Progenitor cell of endocrine pancreas (in vitro differentiated cells): ENCODE measurements at places on chromosomes 6 and 20.

DNA sequence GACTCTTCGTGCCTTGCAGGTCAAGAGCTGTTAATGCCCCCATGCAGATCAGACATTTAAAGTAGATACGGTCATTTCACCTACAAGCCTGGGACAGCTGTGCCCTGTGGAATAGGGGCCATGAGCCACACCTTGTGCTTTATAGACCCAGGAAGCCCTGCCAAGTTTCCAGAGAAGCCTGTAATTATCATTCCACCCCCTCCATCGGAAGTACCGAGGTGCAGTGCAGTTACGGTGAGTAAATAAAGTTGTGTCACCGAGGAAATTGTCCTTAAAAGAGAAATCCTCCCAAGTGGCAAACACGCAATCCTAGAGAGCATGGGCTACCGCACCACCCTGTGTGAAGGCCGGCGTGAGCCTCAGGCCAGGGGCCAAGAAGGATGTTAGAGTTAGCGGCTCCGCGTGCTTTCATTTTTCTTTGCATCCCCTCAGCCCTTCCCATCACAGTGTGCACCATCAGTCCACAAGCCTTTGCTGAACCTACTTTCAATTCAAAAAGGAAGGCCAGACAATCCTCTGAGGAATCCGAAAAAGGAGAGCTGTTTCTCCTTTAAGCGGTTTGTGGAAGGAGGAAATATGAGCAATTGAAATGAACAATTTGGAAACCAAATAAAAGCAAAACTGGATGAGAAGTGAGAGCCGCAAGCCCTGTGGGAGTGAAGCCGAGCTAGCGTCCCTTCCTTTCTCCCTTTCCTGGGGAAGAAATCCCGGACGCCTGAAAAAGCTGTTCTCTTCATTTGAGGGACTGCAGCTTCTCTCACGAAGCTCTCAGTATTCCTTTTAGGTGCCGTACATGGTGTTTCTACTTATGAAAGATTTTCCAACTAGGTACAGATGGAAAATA, 183.3 kb upstream of the PDE10A start:
- no peak for DNase-seq

DNA sequence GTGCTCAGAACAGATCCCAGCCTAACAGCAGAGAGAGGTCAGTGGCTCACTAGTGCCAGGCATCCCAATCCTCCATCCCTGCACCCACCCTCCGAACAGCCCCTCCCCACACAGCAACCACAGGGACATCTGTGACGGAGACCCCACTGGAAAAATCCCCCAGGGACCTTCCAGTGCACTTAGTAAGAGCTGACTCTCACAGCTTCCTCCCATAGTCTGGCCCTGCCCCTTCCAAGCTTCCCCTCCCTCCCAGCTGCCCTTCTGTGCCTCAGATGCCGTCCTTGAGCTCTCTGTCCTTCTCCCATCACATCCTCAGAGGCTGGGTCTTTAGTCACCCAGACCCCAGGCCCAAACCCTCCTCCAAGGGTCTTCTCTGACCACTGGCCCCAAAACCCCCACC, 9.7 kb upstream of the THBS2 start:
- no peak for DNase-seq

GRCh38 chr20:4434681-4435080, 287.0 kb upstream of the PRND start:
- DNase-seq = no peak

GRCh38 chr6:18390476-18390875, 3.3 kb downstream of the RNF144B start:
- DNase-seq = no peak

DNA sequence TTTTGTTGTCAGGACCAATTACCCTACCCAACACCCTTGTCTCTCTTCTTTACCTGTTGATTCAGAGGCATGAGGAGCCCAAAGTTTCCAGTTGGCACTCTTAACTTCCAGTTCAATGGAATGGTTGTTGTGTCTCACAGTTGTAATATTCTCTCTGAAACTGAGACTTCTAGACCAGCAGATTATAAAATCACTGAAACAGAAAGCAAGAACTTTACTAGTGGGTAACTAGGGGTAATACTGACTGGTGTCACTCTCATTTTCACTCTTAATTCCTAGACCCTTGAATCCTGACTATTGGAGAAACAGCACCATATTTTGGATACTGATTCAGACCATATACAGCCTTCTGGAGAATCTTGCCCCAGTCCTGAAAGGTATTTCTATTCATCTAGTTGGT, 140.2 kb upstream of the MMS22L start:
- no peak for DNase-seq

GRCh38 chr6:159915397-159915796, 24.6 kb downstream of the MAS1 start:
- DNase-seq = no peak

DNA sequence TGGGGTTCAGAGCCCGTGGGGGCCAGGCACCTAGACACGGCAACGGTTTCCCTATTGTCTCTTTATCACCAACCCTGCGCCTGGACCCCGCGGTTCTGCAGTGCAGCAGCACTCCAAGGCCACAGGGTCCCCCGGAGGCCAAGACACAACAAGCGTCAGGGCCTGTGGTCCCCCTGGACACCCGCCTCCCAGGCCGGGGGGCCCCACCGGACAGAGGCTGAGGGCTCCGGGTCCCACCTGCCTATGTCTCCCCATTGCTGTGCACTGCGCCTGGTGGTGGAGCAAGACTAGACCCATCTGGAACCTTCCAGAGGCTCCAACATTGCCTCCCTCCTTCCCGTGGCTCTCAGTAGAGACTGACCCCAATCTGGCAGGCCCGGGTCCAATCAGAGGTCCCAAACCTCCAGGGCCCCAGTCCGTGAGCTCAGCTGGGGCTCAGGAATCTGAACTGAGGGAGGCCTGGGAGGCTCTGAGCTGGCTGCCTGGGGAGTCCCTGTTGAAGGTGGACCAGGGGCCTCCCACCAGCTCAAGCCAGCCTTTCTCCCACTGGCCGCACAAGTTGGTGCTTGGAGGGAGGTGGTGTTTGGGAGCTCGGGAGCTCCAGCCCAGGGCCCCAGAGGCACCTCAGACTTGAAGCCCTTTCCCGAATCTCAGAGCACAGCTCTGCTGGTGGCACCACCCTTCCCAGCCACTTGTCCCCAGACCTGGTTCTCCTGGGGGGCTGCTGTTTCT, 8.8 kb downstream of the GATA5 start:
- no peak for DNase-seq

DNA sequence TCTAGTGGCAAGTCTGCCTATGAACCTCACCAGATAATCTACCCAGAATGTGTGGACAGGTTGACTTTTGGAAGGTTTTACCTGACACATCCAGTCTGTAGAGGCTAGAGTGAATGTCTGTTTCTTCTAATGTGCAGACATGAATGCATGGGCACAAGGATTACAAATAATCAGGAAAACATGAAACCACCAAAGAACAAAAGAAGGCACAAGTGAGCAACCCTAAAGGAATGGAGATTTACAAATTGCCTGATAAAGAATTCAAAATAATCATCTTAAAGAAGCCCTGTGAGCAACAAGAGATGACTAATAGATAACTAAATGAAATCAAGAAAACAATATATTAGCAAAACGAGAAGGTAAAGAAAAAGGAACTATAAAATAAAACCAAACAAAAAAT, 876.1 kb upstream of the ADGRB3 start:
- DNase-seq = no peak

GRCh38 chr20:46838011-46838410, 56.6 kb upstream of the EYA2 start:
- DNase-seq = no peak

GRCh38 chr20:15091421-15092037, 754.1 kb upstream of the FLRT3 start:
- no peak for DNase-seq

- no peak for DNase-seq
These were observed 125.1 kb upstream of the COL21A1 start for GRCh38 chr6:56372406-56372995.

DNA sequence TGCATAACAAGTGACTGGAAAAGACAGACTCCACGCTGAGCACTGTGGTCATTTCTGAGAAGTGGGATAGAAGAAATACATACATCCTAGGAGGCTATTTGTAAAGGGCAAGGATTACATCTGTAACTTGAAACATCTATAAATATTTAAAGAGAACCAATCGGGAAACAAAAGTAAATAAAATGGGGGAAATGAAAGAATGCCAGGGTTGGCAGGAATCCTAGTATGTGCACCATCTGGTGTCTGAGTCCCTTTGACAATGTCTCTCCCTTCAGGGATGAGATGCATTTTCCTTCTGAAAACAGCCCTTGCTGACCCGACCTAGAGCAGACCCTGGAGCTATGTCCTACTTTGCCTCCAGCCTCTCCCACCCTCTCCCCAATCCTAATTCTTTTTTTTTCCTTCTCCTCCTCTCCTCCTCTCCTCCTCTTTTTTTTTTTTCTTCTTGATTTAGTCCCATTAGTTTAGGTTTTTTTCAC, 53.2 kb downstream of the VSTM2L start:
- no peak for DNase-seq

DNA sequence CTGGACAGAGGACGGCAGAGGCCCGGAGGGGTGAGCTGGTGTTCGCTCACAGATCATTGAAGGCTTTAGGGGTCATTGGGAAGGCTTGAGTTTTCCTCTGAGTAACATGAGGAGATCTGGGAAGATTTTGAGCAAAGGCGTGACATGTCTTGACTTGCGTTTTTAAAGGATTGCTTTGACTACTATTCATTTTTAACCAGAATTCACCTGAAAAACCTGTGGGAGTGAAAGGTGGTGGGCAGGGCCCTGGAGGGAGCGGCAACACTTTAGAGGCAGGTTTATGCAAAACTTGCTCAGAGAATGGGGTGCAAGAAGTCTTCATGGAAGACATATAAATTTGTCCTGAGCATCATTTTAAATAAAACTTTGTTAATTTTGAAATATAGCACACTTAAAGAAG, 72.2 kb upstream of the EEF1E1 start:
- DNase-seq = no peak

DNA sequence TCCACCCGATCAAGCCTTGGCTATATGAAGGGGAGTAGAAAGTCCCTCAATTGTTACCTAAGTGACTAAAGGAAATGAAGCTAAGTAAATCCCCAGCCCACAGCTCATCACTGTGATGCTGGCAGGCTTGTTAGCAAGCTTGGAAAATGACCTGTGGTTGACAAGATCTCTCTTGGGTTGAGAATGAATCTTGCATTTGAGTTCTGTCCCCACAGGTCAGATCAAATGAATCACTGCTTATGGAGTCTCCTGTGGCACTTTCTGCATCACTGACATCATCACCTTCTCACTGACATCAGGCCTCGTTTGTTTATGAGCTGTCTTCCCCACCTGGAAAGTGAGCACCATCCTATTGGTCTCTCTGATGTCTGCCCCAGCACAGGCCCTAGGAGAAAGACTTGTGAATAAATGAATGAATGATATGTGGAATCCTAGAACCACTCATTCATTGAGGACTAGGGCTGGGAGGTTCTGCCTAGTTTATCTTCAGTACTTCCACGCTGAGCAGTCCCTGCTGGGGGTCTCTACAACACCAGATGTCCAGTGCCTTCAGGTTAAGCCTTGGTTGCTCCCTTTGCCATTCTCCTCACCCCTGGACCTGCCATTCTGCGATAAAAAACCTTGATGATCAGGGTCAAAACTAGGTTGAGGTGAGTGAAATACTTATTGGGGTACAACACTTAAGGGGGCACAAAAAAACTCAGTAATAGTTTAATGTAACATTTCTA, 318.4 kb upstream of the MOCS1 start:
- DNase-seq = no peak

DNA sequence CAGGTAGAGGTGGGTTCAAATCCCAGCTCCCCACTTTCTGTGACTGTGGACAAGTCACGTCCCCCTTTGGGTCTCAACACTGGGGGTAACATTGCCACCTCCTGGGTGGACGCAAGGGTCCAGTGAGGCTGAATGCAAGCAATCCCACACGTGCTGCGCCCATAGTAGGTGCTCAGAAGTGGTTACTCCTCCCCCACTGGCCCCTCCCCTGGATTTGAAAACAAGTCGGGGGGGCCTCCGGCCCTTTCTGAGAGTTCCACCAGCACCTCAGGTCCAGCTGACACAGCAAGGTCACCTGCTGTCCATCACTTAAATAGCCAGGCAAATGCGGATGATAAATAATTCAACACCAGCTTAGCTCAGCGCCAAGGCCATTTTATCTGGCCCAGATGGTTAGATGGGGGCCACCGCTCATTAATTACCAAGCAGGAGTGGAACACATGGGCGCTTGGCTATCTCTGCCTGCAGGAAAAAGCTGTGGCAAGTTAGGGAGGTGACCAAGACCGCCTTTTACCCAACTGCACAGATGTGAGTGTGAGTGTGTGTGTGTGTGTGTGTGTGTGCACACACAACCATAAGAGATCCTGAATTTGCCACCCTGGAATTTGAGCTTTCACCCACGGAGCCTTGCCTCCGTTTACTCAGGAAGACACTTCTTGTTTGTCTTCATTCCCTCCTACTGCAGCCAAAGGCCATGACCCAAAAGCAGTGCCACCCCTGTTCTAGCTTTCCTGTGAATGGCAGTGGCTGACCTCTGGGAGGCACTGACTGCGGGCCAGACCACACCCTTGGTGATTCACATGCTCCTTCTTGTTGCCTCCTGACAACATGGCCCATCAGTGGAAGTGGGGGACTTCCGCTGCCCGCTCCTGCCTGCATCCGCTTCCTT, 34.7 kb upstream of the KCNB1 start:
- DNase-seq = no peak

- DNase-seq = no peak
These were observed 472.9 kb downstream of the C6orf118 start for GRCh38 chr6:164836486-164836885.

- no peak for DNase-seq
These were observed 288.8 kb downstream of the BTBD9 start for GRCh38 chr6:38350942-38351341.
